ENCODE measurements at places on chromosomes 3 and 15.

GRCh38 chr3:69388241-69388640, 2.4 kb upstream of the FRMD4B start:
- DNase-seq: no peak

DNA sequence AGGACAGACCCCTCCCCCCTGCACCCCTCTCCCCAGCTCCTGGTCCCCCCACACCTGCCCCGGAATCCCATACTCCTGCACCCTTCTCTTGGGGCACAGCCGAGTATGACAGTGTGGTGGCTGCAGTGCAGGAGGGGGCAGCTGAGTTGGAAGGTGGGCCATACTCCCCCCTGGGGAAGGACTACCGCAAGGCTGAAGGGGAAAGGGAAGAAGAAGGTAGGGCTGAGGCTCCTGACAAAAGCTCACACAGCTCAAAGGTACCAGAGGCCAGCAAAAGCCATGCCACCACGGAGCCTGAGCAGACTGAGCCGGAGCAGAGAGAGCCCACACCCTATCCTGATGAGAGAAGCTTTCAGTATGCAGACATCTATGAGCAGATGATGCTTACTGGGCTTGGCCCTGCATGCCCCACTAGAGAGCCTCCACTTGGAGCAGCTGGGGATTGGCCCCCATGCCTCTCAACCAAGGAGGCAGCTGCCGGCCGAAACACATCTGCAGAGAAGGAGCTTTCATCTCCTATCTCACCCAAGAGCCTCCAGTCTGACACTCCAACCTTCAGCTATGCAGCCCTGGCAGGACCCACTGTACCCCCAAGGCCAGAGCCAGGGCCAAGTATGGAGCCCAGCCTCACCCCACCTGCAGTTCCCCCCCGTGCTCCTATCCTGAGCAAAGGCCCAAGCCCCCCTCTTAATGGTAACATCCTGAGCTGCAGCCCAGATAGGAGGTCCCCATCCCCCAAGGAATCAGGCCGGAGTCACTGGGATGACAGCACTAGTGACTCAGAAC, 9.8 kb downstream of the MAP1A start:
- no peak for DNase-seq

GRCh38 chr15:57227166-57227565, 149.1 kb upstream of the CGNL1 start:
- DNase-seq: no peak

GRCh38 chr3:42345811-42346210, 64.6 kb downstream of the LYZL4 start:
- no peak for DNase-seq

DNA sequence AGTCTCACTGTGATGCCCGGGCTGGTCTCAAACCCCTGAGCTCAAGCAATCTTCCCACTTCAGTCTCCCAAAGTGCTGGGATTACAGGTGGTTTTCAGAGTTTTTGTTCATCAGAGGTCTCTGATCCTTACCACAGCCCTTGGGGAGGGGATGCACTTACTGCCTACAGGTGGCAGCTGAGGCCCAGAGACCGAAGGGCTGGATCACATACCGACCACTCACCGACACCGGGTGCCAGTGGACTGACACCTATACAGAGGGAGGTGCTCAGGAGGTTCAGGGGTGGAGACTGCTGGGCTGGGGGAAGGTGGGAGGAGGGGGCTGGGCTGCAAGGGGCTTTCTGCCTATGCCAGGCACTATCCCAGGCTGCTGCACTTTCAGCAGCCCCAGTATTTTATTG, 19.5 kb downstream of the DUSP7 start:
- no peak for DNase-seq

- no peak for DNase-seq
Measured at GRCh38 chr3:112786002-112786590, 60.6 kb downstream of the CD200R1L start.

DNA sequence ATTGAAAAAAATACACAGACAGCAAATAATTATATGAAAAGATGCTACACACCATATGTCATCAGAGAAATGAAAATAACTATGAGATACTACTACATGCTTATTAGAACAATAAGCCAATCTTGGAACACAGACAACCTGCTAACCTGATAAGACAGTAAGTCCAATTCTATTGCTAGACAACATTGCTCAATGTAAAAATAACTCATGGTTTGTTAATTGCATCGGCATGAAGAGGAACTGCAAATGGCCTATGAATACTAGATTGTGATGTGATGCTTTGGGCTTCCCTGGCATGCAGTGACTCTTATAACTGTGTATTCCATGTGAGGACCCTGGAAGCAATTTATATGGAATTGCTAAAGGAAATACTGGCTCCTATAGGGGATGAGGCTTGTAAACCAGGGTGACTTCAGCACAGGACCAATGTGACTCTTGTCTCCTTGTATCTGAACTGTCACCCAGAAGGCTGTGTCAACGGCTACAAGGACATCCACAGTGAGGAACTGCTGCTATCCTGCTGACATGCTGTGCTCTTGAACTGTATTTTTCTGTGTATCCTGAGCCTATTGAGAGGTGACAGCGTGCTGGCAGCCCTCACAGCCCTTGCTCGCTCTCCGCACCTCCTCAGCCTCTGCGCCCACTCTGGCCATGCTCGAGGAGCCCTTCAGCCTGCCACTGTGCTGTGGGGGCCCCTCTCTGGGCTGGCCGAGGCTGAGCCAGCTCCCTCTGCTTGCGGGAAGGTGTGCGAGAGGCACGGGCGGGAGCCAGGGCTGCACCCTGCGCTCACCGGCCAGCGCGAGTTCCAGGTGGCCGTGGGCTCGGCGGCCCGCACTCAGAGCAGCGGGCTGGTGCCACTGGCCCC, 385.7 kb downstream of the CNTN4 start:
- no peak for DNase-seq

- DNase-seq: no peak
Measured at GRCh38 chr3:172046268-172046915, 7.0 kb downstream of the FNDC3B start.

DNA sequence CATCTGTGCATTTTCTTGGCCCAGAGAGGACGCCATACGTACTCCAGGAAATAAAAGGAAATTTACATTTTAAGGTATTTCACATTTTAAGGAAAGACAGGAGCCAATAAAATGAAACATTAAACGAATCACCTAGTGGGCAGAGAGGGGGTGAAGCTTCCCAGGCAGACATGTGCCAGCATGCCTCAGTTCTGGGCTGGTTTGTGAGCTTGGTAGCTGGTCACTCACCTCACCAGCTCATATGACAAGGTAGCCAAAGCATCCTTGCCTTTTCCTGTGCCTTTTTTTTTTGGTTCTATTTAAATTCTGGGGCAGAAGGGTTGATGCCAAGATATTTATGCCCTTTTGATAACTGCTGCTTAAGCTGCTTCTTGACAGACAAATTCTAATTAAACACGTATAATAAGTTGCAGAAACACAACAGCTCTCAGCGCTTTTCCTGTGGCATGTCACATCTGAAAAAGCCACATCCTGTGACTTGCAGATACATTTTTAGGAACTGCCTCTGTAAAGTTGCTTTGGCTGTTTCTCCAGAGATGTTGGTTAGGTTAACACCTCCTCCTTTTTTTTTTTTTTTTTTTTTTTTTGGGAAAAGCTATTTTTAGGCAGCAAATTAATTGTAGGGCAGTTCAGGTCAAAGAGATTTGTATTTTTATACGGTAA, 218.6 kb downstream of the PDCD6IP start:
- no peak for DNase-seq

DNA sequence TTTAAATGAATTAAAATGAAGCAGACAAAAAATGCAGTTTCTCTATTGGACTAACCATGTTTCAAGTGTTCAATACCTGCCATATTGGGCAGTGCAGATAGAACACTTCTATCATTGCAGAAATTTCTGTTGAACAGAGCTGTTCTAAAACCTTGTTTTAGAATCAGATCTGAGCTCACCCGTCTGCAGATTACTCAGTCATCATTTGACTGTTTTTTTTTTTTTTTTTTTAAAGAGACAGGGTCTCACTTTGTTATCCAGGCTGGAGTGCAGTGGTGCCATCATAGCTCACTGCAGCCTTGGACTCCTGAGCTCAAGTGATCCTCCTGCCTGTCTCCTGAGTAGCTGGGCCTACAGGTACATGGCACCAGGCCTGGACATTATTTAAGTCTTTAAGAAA, 128.7 kb downstream of the APBA2 start:
- DNase-seq: no peak

DNA sequence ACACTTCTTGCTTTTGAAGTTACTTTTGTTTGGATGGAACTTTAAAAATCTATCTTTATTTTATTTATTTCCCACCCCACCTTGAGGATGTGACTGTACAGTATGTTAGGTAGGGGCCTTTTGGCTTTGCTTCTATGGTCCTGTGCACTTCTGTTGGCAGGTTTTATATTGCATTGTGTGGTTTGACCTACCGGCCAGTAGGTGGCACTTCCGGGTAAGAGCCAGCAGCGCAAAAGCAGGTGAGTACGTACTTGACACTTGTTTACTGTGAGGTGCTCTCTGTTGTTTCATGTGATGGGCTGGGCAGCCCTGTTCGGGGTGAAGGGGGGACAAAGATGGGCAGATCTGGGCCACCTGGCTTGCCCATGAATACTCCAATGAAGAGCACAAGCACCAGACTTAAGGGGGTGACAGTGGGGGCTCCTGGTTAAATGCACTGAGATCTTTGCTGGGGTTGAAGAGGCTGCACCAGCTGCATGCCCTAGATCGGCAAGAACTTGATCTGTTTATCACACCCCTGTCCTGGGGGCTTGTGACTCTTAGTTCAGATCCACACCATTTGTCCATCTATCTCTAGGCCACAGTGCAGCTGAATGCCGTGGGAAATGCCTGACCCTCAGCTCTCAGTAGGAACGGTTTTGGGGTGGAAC, 131.6 kb downstream of the NLGN1 start:
- no peak for DNase-seq

DNA sequence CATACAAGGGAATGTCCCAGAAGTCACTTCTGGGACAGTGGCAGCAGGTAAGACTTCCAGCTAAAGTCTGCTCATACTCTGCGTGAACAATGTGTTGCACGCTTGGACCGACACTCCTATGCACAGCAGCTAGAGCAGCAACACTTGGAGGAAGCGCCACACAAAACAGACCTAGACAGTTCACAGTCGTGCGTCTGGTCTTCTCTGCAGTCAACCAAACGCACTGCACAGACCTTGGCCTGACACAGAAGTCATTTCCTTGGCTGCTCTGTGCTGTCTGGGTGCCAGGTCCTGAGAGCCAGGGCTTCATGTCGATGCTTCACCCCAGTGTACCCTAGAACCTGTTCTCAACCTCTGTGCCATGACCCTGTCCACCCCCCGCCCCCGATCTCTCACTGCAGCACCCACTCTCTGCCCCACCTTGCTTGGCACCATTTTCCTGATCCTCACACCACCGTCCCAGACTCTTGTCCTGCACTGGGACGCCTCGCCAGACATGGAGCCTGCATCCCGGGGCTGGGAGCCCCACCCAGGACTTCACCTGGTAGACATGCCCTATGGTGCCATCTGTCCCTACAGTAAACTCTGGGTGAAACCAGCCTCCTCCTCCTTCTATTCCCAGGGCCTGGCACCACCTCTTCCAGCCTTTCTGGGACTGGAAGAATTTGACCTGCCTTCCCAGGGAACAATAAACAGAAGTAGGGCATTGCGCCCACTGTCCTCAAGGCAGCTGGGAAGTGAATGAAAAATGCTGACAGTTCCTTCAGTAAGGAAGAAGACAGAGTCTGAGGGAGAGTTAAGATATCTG, 3.1 kb downstream of the ATP10A start:
- no peak for DNase-seq

GRCh38 chr3:188353426-188353825, 199.5 kb downstream of the LPP start:
- no peak for DNase-seq

- no peak for DNase-seq
Measured at GRCh38 chr15:70556151-70556741, 207.1 kb downstream of the UACA start.

GRCh38 chr15:64947211-64947610, 35.5 kb downstream of the ANKDD1A start:
- DNase-seq: no peak

DNA sequence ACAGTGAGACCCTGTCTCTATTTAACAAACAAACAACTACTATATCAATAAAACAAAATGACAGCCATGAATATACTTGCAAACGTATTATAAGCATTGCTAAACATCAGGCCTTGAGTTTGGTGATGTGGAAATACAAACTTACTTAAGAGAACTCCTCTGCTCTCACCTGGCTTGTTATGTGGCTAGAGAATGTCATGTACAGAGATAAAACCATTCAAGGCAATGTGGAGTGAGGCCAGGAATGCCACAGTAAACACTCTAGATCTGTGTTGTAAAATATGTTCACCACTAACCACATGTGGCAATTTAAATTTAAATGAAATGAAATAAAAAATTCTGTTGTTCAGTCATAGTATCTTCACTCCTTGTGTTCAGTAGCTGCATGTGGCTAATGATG, 22.7 kb upstream of the RARB start:
- DNase-seq: no peak

- no peak for DNase-seq
Measured at GRCh38 chr3:51955175-51955892, at the start of gene GPR62. Gene GPR62 (plus strand): TSS chr3:51955381. CDS start chr3:51955653, 272 bp downstream.

GRCh38 chr3:58621086-58621830, 44.1 kb upstream of the FAM107A start:
- DNase-seq: no peak

DNA sequence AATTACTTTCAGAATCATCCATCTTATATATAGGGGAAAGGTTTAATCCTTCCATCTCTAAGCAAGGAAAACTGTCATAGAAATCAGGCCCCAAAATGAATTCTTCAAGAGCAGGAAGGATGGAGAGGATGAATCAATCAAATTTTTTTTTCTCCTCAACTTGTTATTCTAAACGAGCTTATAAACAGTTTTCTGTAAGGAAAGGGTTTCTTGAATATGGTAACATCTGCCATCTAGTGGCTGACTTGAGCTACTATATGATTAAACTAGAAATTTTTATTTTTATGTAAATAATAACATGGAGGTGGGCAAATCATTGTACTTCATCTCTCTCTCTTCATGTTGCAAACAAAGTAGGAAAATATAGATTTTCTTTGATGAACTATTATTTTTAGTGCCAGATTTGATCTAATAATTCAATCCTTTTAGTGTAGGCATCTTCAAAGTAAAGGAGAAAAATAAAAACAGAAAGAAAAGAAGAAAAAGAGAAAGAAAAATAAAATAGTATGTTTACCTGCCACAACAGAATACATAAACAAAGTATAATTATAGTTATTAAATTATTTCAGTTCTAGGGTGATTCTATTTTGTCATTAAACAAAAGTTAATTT, 146.6 kb downstream of the SERPINI1 start:
- peak; percentile 21 for DNase-seq

DNA sequence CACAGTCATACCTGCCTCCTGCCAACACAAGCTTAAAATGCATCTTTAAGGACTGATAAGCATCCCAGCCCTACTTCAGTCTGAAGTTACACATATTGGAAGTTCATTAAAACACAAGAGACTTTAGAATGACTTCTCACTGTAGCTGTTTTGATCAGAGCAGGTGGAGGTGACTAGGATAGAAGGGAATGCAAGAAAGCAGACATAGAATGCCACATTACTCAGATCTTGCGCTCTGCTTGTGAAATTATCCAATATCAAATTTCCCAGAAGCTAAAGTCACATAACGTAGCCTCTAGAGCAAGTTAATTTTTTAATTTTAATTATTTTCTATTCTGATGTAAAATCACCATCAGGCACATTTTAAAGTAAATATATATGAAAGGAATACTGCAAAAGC, 306.5 kb downstream of the PLOD2 start:
- DNase-seq: no peak

GRCh38 chr15:45343258-45343860, 35.0 kb downstream of the GATM start:
- no peak for DNase-seq
